ENCODE measurements at places on chromosomes 3 and 15.

GRCh38 chr15:96183867-96184266 lies 146.6 kb upstream of the NR2F2 start:
- DNase-seq, result no peak

DNA sequence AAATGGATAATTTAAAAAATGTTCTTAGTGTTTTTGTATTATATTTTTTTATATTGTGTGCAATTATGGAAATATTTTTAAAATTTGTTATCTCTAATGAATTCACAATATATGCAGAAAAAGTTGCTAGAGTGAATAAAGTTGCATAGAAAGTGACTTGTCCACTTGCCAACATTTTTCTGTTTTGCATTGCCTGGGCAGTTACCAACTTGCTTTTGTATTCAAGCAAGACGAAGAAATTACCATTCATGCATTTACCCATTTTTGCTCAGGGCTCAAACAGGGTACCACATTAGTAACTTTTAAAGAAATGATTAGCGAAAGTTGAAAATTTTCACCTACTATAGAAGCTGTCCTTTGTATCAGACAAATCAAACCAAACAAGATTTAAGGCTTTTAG lies 152.9 kb upstream of the STRIT1 start:
- no peak for DNase-seq

DNA sequence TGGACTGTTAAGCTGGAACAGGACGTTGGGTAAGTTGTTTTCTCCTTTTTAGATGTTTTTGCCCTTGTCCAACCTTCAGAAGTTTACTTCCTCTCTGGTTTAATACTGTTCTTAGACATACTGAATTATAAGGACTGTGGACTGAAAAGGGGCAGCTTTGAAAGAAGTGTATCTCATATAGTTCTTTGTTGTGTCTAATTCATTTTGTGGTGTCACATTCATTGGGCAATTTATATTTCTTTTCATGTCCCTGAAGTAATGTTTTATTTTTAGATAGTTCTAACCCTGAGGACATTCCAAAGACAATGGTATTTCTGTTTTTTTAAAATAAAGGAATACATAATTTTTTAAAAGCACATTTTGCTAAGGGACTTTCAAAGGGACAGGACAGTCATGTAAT lies 45.2 kb downstream of the TMEM108 start:
- no peak for DNase-seq

DNA sequence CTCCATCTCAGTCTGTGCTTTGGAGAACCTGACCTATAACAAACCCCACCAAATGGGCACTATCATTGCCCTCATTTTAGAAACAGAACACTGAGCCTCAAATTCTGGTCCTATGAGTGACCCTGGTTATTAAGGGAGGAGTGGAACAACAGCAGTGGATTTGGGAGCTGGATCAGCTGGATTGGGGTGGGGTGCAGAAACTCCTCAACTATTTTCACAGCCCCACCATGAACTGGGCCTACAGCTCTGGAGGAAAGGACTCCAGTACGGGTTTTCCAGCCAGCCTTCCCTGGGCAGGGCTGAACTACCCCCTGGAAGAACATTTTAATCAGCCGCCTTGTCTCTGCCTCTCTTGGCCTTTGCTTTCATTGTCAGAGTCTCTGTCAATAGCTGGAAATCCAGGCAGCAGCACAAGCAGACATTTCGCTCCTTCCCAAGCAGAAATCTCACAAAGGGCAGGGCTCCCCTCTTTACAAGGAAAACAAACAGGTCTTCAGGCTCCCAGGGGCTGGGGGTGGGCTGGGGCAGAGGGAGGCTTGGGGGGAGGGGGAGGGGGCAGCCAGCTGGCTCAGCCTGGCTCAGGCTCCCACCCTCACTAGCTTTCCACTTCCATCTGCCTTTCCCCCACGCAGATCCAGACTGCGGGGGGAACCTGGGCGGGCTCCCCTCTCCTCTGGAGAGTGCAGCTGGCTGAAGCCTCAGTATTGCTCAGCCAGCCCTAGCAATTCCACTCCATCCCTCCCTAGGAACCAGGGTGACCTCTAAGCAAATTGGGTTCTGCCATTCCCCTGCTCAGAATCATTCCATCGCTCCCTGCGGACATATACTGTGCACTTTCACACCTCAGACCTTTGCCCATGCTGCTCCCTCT lies 13.7 kb upstream of the TLE3 start:
- no peak for DNase-seq

GRCh38 chr3:8903191-8903590 lies 60.1 kb downstream of the RAD18 start:
- DNase-seq, result no peak
